OCI-LY7 (cell line): ENCODE measurements at places on chromosomes 16 and 17. TPM values are rescaled to one million over a fixed set of nuclear protein-coding genes. Genes with fewer than 3 reads are reported as not detected.

The NPIPB2 gene
- total RNA-seq, result 30.3 and 35.9 TPM in 2 replicates

The OR4D1 gene
- not detected in 2 replicates for total RNA-seq

GRCh38 chr17:44831371-44831770, 1.3 kb upstream of the GJC1 start:
- no peak for DNase-seq

DNA sequence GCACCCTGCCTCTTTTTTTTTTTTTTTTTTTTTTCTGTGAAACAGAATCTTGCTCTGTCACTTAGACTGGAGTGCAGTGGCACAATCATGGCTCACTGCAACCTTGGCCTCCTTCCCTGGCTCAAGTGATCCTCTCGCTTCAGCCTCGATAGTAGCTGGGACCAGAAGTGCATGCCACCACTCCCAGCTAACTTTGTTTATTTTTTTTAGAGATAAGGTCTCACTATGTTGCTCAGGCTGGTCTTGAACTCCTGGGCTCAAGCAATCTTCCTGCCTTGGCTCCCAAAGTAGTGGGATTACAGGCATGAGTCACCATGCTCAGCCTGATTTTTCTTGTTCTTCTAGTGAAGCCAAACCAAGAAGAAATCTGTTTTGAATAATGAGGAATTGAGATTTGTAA, 25.0 kb downstream of the CDK12 start:
- DNase-seq, result no peak

GRCh38 chr17:77924757-77925336, 33.7 kb upstream of the TNRC6C start:
- DNase-seq, result no peak

- no peak for DNase-seq
Measured at GRCh38 chr17:44915862-44916780, 821 bp upstream of the GFAP start.

DNA sequence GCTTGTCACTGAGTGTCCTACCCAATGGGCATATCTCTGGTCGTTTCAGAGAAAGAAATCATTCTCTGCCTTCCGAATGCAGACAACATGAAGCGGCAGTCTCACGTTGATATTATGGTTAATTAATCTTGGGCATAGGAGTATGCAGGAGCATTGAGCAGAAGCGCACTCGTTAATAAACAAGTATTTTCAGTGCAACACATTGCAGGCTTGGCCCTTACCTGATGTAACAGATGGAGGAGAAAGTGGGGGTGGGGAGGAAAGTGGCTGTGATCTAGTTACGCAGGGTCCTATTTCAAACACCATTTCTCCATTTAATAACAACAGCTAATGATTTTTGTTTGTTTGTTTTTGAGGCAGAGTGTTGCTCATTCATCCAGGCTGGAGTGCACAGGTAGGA, 414.0 kb upstream of the RBFOX1 start:
- no peak for DNase-seq
